ENCODE measurements at places on chromosomes 16 and 17.

DNA sequence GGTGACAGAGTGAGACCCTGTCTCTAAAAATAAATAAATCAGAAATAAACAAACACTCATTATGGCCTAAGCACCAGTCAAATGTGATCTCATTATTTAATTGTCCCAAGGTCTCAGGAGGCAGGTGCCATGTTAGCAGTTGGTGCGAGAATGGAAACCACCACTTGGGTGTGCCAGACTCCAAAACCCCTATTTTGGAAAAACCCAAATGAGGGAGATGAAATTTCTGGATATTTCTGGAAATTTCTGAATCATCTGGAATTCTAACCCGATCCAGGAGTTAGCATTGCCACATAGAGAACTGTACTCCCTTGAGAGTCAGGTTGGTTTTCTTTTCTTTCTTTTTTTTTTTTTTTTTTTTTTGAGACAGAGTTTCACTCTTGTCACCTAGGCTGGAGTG lies 264.0 kb downstream of the XYLT1 start:
- no peak for DNase-seq

GRCh38 chr17:1529863-1530262 lies 13.5 kb upstream of the INPP5K start:
- no peak for DNase-seq

DNA sequence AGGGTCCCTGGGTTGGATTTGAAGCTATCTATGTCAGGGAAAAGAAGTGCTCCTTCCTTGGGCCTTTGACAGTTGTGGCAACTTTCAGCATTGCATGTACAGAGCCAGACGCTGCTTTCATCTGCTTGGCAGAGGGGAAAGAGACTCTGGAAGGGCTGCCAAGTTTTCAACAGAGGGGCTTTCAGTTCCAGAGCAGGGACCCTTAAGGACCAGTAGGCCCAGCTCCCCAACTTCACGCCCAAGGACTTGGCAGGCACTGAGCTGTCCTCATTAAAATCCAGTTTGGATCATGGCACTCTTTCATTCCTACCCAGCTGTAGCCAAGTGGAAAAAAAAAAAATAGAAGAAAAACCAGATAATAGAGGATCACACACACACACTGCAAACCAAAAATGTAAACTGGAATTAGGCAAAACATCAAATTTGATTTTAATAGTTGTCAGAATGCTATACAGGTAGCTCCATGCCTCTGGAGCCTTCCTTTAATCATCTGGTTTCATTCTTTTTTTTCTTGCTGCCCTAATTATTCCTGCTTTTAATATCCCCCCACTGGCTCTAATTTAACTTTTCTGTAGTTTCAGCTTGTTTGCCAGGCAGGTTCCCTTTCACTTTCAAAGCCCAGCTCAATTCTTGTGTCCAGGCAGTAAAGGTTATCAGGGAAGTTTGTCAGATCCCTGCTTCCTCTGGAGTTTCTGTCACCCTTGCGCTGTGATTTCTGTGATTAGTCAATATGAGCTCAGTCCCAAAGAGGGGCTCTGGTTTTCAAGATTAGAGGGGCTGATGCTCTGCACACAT lies 702.6 kb upstream of the CDH8 start:
- DNase-seq, result no peak

- no peak for DNase-seq
Observed at GRCh38 chr16:72840631-72841381, 207.1 kb downstream of the ZFHX3 start.

DNA sequence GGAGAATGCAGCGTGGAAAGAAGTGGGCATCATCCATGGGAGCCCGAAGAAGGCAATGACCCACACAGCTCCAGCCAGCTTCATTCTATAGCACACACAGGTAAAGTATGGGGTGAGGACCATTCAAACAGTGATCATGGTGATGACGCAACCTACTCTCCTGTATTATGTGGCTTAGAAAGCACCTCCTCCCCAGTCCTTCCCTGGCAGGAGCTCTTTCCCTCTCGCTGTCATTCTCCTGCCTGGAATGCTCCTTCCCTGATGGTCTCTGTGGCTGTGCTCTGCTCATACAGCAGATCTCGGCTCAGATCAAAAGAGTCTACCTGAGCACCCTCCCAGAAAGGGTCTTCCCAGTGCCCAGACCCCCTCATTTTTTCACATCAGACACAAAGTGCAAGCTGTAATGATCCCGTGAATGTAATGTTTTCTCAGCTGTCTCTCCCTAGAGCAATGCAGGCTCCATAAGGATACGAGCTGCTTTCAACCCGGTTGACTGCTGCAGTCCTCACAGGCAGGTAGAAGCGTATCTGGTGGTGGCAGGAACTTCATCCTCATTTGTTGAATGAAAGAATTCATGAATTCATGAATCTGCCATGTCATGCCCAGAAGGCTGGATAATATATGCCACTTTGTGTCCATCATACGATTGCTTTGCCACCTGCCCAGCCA lies 248.8 kb downstream of the HS3ST3A1 start:
- DNase-seq, result no peak

DNA sequence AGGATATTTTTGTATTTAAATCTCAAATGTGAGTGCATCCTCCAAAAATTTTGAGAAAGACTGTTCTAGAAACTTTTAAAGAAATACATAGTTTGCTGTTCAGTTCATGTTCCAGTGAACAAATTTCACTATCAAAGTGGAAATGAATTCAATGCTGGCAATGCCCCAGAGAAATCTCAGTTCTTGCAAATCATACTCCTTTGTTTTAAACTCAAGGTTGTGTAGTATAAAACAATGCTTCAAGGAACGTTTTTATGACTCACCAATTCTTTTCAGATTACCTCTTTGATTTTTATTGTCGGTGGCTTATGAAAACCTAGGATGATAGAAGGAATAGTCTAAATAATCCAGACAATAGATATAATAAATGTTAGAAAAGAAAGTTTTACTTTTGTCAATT lies 17.6 kb downstream of the LPCAT2 start:
- no peak for DNase-seq

DNA sequence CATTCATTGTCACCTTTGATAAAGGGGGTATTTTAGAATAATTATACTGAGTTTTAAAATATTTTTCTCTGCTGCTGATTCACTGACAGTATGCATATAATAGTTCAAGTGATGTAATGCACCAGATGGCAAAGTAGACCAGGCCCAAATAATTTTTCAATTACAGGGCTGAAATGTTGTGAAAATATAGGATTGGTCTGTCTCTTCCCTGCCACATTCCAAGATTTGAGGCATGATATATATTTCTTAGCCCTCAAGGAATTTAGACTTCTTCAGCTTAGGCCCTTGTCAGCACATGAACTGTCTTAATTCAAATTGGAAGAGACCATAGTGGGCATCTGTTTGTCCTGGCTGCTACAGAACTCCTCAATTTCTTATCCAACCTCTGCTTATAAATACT lies 39.2 kb upstream of the SLC12A3 start:
- no peak for DNase-seq

DNA sequence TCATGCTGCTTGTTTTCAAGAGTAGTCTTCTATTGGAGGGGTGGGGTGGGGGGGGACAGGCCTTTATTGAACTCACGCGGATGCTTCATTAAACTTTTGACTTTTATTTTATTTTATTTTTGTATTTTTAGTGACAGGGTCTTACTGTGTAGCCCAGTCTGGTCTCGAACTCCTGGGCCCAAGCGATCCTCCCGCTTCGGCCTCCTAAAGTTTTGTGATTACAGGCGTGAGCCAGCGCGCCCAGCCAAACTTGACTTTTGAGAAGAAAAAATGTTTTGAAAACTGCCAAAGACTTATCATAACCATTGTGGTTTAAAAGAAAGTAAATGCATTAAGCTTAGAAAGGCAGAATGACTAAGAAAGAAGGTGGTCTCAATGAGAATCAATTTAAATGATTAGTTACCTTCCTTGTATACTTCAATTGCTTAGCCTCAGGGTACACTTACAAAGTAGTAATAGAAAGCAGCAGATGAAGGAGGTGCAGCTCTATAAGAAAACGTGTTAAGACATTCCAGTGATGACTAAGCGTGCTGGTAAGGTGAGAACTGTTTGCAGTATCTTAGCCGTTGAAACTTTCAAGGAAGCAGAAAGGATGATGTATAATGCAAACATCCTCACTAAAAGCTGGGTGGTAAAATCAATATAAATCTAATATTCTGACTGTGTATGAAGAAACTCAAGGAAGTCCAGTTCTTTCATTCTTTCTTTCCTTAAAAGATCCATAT lies 1.2 kb downstream of the AP2B1 start:
- no peak for DNase-seq

DNA sequence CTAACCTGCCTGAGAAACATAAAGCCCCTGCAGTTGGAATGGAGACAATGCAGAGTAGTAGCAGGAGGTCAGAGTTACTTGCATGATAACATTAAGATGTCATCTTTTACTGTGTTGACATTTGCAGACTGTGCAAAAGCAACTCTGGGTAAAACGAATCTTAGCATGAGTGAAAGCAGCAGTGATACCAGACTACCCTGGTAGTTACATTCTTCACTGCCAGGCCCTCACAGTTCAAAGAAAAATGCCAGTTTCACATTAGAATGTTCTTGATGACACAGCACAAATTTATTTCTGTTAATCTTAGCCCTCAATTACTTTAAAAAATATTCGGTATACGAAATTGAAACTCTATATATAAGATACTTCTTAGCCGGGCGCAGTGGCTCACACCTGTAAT lies 12.2 kb downstream of the MPHOSPH6 start:
- DNase-seq, result no peak

GRCh38 chr16:69036399-69037091 lies 68.9 kb upstream of the HAS3 start:
- DNase-seq, result no peak

GRCh38 chr16:88339930-88340754 lies 42.6 kb upstream of the ZNF469 start:
- no peak for DNase-seq

DNA sequence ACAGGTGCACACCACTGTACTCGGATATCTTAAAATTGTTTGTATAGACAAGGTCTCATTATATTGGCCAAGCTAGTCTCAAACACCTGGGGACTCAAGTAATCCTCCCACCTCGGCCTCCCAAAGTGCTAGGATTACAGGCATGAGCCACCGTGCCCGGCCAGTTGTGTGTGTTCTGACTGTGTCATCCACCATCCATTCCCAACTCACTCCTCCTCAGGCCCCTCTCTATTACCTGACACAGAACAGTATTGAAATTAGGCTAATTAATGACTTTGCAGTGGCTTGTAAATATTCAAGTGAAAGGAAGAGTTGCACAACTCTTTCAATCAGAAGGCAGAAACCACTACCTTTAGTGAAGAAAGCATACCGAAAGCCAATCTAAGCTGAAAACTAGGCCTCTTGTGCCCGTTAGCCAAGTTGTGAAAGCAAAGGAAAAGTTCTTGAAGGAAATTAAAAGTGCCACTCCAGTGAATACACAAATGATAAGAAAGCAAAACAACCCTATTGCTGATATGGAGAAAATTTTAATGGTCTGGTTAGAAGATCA lies 28.7 kb downstream of the GOSR1 start:
- DNase-seq, result no peak

- no peak for DNase-seq
Observed at GRCh38 chr16:58127634-58128033, 1.5 kb downstream of the CFAP20 start.

- DNase-seq, result peak; percentile 62
Observed at GRCh38 chr17:77666881-77667395, 291.6 kb upstream of the TNRC6C start.

DNA sequence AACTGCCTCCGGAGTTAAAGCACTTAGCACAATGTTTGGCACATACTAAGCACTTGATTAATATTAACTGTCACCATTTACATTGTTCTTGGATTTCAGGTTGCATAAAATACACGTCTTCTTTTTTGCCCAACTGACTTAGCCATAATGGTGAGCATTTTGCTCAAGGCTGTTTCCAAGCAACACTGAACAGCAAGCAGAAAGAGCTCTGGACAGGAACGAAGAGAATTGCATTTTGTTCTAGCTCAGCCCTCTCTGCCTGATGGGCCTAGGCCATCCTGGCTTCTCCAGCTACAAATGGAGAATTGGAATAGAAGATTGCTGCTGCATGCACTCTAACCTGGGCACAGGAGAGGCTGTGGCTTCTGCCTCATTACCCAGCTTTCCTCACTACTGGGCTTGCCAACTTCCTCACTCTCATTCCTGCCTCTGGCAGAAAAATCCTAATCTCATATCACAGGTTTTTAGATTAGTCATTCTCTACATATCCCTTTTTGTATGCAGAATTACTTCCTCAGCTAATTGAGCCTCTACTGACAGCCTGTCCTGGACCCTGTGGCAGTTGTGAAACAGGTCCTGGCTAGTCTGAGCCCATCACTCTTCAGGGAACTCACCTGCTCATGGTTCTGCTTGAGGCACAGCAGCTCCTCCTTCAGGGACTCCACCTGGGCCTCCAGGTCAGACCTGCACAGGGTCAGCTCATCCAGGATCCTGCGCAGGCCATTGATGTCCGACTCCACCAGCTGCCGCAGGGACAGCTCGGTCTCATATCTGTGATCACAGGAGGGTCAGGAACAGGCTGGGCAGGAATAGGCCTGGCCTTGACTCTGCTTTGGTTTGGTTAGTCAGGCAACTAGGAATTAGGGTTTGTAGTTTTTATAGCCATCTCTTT lies 2.5 kb downstream of the KRT33A start:
- no peak for DNase-seq

GRCh38 chr16:80604600-80605355 lies 64.0 kb downstream of the DYNLRB2 start:
- no peak for DNase-seq

GRCh38 chr16:17557480-17557879 lies 86.7 kb upstream of the XYLT1 start:
- DNase-seq, result no peak

Measured in activated CD4-positive, CD25-positive, alpha-beta regulatory T cell treated with anti-CD3 and anti-CD28 coated beads, Interleukin-2, amount 50 U/mL, for 72 hours (primary cell).